Posterior vena cava (tissue), 2 donors: ENCODE measurements at places on chromosomes 12 and 14. TPM values are rescaled to one million over a fixed set of nuclear protein-coding genes. Genes with fewer than 3 reads are reported as not detected.
A peak's percentile ranks its signal among the peaks of the same experiment; 100 is the strongest.

The RTN1 gene
- total RNA-seq: 13.1 TPM

The KLRD1 gene
- 4.8 TPM for total RNA-seq

The MAX gene
- 105 TPM for total RNA-seq

The KRT8 gene
- 23.6 TPM for total RNA-seq

GRCh38 chr12:51970904-51971646 is 19.6 kb downstream of the ACVR1B start:
- DNase-seq: no peak

GRCh38 chr12:54428050-54429013 is 9.3 kb upstream of the ITGA5 start:
- DNase-seq: peak; percentile 89

GRCh38 chr14:26255213-26255612 is 342.6 kb downstream of the NOVA1 start:
- no peak for DNase-seq

GRCh38 chr12:7144414-7145120 is 14.4 kb downstream of the CLSTN3 start:
- peak; percentile 82 for DNase-seq

- no peak for DNase-seq
These were observed 1373.7 kb downstream of the LRFN5 start for GRCh38 chr14:42980419-42980818.

- DNase-seq: no peak
These were observed 124.6 kb downstream of the KTN1 start for GRCh38 chr14:55704654-55705053.

DNA sequence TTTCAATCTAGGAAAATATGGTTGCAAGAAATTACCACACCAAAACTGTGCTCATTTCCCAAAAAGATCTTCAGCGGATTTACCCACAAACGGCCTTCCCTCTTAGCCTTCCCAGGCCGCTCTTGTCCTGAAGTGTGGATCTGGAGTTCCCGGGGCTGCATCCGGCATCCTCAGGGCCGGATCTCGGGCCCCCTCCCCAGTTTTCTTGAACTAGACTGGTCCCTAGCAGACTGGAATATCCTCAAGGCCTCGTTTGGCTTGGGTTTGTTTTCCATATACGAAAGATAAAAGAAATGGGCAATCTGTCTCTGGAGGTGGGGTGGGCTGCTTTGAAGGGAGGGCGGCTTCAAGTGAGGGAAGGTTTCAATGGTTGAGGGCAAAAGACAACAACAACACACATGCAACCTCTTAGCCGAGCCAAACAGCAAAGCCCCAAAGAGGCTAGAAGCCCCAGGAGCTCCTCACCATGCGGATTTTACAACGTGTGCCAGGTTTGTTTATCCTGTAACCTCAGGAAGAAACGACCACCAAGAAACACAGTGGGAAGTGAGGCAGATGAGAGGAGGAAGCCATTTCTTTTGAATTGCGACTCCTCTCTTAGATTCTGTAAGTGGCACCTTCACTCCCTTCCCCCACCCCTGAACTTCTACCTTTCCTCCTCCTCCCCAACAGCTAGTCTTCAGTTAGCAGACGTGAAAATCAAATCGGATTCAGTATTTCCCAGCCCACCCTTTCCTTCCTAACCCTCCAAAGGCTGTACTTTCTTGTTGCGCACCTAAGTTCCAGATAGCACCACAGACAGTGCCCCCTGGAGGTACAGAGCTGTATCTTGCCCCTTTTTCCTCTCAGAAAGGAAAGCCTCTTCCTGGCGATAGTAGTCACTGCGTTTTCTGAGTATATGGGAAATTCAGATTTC is 2.6 kb downstream of the MYF6 start:
- no peak for DNase-seq

GRCh38 chr12:68636268-68636667 is 25.6 kb downstream of the RAP1B start:
- no peak for DNase-seq

DNA sequence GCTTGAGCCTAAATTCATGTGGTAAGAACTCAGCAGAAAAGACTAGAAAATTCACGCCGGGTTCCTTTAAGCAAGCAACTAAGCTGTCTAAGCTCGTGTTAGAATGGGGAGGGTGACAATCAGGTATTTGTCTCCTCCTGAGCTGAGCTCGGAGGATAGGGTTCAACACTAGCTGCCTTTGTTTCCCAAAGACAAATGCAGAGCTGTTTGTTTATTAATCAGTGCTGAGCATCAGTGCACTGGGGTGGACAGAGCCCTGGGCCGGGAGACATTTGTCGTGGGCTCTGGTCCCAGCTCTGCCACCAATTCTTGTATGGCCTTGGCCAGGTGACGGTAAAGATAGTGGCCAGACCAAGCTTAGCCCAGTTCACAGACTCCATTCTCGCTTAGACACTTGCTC is 43.7 kb downstream of the DEGS2 start:
- no peak for DNase-seq

- no peak for DNase-seq
These were observed 157.6 kb downstream of the DPF3 start for GRCh38 chr14:72736308-72736707.

DNA sequence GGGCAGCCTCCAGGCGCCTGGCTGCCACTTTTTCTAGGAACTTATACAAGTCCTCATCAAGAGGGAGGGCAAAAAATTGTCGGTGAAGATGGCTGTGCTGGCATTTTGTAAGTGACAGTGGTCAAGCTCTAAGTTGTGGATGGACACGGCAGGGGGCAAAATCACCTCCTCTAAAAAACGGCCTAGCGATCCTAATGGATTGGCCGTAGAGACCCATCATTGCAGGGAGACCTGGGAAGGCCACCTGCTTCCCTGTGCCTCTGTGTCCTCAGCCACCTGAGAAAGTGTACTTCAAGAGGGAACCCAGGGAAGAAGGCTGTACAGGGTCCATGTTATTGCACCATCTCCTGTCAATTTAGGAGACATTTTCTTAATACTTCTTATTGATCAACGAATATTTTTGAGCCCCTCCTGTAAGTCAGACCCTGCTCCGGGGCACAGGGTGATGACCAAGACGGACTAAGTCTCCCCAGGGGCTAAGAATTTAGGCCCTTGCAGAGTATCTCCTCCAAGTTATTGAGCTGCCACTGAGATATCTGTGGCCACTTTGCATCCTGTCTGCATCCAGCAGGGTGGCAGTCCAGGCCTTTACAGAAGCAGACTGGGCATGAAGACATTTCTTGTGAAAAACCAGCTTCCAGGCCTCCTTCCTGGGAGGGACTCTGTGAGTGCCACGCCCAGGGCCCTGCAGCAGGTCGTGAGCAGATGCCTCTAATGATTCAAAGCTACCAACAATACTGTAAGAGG is 40.5 kb downstream of the PSMA6 start:
- no peak for DNase-seq
